Aorta (tissue), 5 donors: ENCODE measurements at places on chromosomes 16 and 17. TPM values are rescaled to one million over a fixed set of nuclear protein-coding genes. Genes with fewer than 3 reads are reported as not detected.
A peak's percentile ranks its signal among the peaks of the same experiment; 100 is the strongest.

DNA sequence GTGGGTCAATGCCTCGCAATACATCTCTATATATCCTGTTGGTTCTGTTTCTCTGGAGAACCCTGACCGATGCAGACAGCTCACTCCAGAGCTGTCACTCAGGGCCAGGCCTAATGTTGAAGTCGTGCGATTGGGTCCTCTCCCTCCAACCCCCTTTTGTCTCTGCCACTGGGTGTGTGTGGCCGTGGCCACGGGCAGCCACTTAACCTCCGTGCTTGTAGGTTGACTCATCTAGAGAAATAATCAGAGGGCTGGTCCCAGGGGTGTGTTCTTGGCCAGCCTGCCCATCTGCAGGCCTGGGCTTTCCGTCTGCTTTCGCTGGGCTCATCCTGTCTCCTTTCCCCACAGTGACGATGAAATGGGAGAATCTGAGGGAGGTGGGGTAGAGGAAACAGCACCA, 7.4 kb downstream of the ADAD2 start:
- no peak for DNase-seq

DNA sequence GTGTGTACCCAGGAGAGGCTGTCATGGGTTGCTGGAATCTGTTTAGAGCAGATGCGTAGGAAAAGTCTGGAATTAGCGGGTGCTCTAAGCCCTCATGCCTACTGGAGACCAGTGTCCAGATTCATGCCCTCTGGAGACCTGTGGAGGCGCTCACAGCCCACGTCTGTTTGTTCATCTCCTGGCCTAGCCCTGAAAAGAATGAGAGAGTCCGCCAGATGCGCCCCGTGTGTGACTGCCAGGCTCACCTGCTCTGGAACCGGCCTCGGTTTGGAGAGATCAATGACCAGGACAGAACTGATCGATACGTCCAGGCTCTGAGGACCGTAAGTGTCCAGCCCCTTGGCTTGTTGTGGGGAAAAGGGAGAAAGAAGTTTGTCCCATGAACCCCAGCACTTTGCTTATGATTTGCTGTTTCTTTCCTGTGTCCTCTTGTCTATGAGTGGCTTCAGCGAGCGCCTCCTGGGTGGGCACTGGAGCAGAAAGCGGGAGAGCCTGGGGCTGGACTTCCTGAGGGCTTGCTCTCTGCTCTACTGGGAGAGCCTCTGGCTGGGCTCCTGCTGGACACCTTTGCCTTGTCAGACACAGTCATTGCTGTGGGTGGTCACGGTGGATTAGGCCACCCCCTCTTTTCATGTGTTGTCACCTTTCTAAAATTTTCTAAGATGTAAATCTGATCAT, 35.3 kb downstream of the PRMT7 start:
- no peak for DNase-seq

DNA sequence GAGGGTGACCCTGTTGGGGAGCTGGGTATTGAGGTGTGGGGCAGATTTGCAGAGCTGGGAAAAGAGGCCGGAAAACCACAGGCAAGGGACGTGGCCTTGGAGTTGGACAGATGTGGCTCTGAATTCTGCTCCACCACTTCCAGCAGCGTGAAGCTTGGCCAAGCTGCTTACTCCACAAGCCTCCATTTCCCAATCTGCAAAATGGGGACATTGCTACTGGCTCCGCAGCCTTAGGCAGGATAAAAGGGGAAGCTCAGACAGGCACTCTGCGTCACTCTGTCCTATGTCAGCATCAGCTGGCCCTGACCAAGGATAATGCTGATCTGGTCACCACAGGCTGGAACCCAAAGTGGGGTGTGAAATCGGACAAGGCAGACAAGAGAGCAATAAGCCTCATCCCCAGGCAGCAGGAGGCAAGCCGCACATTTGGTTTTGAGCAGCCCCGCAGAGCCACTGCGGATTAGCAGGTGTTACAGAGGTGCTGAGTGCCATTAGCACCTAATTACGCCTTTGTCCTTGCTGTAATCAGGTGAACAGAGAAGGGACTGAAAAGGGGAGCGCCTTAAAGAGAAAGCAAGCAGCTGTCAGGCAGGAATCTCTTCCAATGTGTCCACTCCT, 54.8 kb downstream of the SDK2 start:
- no peak for DNase-seq

DNA sequence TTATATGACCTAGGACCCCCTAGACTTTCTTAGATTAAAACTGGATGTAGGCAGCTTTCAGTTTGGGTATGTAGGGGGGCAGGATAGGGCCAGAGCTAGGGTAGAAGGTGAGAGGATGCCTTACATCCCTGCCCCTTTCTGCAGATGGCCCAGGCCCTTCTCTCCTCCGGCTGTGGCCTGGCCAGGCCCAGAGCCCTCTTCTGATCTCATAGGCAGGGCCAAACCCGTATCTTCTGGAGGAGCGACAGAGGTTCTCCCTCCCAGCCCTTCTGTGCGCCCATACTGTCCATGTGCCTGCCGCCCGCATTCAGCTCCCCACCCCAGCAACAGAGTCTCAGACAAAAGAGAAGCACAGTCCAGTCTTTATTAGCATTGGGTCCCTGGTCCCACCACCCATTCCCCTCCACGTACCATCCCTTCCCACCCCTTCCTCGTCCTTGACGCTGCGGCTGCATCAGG, 2.0 kb upstream of the TSPOAP1 start:
- DNase-seq = no peak

GRCh38 chr17:46121841-46122485, 71.3 kb downstream of the KANSL1 start:
- no peak for DNase-seq

DNA sequence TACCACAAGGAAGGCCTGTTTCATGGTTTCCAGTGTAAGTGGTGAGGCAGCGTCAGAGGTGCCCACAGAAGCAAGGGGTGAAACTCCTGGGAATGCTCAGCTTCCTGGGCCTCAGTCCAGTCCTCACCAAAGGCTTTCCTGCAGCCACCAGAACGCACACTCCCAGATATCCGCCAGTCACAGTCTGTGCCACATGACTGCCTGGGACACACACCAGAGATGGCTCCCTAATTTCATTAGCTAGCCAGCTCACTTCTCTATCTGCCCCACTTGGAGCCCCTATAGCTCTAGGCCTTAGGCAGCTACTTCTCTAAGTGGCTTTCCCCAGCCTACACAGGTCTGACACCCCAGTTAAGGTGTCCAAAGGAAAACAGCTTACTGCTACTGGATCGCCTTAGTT, 77.0 kb downstream of the CYTH1 start:
- no peak for DNase-seq

GRCh38 chr17:82237746-82238471, 9.1 kb downstream of the SLC16A3 start:
- DNase-seq = peak; percentile 77

- no peak for DNase-seq
Observed at GRCh38 chr17:63290784-63291183, 155.3 kb downstream of the CYB561 start.

- DNase-seq = no peak
Observed at GRCh38 chr17:77637818-77638575, 320.5 kb upstream of the TNRC6C start.

DNA sequence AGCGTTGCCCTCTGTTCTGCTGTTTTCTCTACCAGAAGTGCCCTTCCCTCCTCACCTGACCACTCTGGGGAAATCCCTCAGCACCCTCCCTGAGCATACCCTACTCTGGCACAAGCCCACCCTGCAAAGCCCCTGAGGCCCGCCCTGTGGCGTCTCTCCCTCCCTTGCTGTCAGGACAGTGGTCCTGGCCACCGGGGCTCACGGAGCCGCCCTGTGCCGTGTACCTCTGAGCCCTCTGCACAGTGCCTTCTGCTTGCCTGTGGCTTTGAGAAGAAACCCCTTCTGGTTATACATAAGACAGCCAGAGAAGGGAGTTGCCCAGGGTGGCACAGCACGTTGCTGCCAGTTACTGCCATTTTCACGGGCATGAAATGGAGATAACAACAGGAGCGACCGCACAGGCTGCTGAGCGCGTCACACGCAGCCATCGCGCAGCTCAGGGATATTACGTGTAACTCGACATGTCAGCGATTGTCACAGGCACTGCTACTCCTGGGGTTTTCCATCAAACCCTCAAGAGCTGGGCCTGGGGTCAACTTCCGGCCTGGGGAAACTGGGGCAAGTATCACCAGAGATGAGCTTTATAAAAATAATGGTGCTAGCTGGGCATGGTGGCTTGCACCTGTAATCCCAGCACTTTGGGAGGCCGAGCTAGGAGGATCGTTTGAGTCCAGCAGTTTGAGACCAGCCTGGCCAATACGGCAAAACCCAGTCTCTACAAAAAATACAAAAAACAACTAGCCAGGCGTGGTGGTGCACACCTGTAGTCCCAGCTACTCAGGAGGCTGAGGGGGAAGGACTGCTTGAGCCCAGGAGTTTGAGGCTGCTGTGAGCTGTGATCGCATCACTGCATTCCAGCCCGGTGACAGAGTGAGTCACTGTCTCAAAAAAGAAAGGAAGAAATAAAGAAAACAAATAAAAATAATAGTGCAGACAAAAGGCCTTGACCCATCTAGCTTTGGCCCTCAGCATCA, 14.8 kb downstream of the SCGB1C2 start:
- DNase-seq = peak; percentile 31

DNA sequence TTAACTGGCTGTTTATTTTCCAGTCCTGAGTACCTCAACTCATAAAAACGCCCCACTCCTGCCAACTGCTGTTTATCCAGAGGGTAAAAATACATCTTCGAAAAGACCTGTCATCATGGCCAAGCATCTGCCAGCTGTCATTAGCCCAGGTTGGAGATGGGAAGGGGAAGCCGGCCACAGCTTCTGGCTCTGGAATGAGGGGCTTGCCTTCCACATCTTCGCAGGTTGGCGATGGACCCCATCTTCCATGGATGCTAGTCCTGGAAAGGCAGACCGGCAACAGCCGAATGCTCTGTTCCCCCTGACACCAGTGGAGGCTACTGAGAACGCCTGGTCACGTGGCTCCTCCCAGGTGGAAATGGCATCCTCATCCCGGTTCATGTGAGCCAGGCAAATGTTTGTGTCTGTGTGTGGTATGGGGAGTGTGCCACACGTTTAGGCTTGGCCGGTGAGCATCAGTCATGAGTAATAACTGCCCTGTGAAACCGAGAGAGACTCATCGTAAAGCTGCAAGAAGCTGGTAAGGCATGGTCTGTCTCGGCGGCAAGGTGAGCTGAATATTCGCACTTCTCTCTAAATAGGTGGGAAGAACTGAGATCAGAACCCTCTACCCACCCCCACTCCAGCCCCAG, 420 bp upstream of the KRTAP17-1 start:
- peak; percentile 61 for DNase-seq

Gene COPZ2
- 84.2 TPM for total RNA-seq

Gene NEUROD2
- total RNA-seq = not detected

Gene NHLRC4
- total RNA-seq = 0.52 TPM

Gene SLC2A4
- 3.9 TPM for total RNA-seq

Gene HOXB8
- total RNA-seq = 1.9 TPM

Gene RBFOX1
- total RNA-seq = not detected

Gene SULT1A4
- 4.8 TPM for total RNA-seq

Gene C16orf92
- not detected for total RNA-seq

Gene TEX14
- total RNA-seq = 0.16 TPM

Gene WSCD1
- 10.7 TPM for total RNA-seq

Gene GP2
- total RNA-seq = 4.8 TPM

Gene KRTAP3-1
- total RNA-seq = not detected
